ENCODE measurements at places on chromosomes 3 and 15.
A peak's percentile ranks its signal among the peaks of the same experiment; 100 is the strongest.

DNA sequence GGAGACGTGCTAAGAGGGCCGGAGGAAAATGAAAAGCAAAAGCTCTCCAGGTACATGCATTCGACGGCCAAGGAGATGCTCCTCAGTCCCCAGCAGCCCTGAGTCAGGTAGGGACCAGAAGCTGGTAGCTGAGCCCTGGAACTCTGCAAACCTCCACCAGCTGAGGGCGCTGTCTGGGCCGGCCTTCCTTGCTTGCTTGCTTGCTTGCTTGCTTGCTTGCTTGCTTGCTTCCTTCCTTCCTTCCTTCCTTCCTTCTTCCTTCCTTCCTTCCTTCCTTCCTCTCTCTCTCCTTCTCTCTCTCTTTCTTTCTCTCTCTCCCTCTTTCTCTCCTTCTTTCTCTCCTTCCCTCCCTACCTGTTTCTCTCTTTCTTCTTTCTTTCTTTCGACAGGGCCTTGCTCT, 94.6 kb upstream of the RASGRF1 start:
- DNase-seq, result no peak

DNA sequence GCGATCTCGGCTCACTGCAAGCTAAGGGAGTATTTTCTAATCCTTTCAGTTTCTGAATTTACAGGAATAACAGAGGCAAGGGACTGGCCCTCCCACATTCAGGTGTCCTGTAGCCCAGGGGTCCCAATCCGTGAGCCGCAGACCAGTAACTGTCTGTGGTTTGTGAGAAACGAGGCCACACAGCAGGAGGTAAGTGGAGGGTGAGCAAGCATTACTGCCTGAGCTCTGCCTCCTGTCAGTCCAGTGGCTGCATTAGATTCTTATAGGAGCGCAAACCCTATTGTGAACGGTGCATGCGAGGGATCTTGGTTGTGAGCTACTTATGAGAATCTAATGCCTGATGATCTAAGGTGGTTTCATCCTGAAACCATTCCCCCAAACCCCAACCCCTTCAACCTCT, 5.0 kb upstream of the IL17RC start:
- DNase-seq, result no peak

- DNase-seq, result no peak
These were observed 142.7 kb downstream of the MEGF11 start for GRCh38 chr15:66110864-66111263.

DNA sequence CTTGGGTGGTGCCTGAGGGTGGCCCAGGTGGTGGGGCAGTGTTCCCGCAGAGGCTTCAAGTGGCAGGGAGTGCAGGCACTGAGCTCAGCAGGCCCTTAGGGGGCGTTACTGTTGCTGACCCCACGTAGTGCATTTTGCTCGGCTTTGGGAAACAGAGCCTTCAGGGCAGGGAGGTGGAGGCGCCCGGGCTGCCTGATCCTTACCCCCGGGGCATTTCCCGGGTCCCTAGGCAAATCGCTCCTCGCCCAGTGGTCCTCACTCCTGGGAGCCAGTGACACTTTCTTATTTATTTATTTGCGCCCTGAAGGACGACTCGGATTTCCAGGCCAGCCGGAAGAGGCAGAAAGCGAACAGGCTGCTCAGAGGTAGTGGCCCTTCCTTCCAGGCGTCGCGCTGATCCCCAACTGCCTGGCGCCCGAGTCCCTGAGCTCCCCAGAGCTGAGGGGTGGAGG, 10.1 kb upstream of the FOXB1 start:
- no peak for DNase-seq

- peak; percentile 35 for DNase-seq
These were observed 11.7 kb upstream of the RARRES1 start for GRCh38 chr3:158743664-158744566.

- DNase-seq, result no peak
These were observed 17.7 kb downstream of the SLC25A20 start for GRCh38 chr3:48881006-48881405.

GRCh38 chr15:63474810-63475316, 29.5 kb upstream of the USP3 start:
- no peak for DNase-seq

GRCh38 chr3:194667363-194667762, 4.6 kb downstream of the LSG1 start:
- no peak for DNase-seq

- no peak for DNase-seq
These were observed 733.8 kb upstream of the ALCAM start for GRCh38 chr3:104632947-104633346.

- DNase-seq, result no peak
These were observed 33.0 kb upstream of the ABHD17C start for GRCh38 chr15:80662129-80662528.

- no peak for DNase-seq
These were observed 3.2 kb downstream of the TNNC1 start for GRCh38 chr3:52450489-52451236.

Data from NCI-H1694 treated with DMSO at 0.1 percent for 48 hours (cell line).